AML-193 (cell line): ENCODE measurements at places on chromosomes 6 and 20.

- DNase-seq, result no peak
Observed at GRCh38 chr6:157798851-157799250, 24.2 kb upstream of the SNX9 start.

- DNase-seq, result no peak
Observed at GRCh38 chr6:139473731-139474130, 99.3 kb upstream of the CITED2 start.

GRCh38 chr6:165985806-165986299 is 181.8 kb downstream of the TBXT start:
- no peak for DNase-seq

DNA sequence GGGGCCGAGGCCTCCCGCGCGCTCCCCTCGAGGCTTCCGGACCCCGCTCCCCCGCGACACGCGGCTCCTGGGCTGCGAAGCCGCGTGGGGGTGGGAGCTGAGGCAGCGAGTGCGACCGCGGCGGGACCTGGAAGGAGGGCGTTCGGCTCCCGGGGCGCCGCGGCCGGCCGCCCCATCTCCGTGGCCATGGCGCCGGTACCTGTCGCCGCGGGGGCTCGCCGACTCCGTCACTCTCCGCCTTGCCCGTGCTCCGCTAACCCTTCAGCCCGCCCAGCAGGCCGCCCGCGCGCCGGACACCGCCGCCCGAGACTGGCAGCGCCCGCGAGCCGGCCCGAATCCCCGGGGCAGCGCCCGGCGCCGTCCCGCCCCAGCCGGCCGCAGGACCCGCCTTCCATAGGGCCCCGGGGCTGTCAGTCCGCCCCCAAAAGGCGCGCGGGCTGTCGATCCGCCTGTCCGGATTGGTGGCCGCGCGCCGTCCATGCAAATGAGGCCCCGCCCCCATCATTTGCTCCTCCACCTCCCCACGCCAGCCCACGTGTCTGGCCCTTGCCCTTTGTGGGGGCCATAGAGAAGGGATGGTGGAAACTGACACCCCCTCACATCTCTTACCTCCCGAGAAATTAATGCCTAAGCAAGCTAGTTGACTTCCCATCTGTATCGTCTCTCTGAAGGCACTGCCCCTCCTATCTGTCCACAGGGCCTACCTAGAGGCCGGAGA is at the start of gene FKBP5:
Gene FKBP5, minus strand, starts transcription at position 311 of the 718 bp plus-strand sequence. CDS start 46,091 bp downstream, outside the sequence.
- DNase-seq, result peak; percentile 47

- no peak for DNase-seq
Observed at GRCh38 chr20:14344746-14345145, 7.3 kb upstream of the FLRT3 start.

DNA sequence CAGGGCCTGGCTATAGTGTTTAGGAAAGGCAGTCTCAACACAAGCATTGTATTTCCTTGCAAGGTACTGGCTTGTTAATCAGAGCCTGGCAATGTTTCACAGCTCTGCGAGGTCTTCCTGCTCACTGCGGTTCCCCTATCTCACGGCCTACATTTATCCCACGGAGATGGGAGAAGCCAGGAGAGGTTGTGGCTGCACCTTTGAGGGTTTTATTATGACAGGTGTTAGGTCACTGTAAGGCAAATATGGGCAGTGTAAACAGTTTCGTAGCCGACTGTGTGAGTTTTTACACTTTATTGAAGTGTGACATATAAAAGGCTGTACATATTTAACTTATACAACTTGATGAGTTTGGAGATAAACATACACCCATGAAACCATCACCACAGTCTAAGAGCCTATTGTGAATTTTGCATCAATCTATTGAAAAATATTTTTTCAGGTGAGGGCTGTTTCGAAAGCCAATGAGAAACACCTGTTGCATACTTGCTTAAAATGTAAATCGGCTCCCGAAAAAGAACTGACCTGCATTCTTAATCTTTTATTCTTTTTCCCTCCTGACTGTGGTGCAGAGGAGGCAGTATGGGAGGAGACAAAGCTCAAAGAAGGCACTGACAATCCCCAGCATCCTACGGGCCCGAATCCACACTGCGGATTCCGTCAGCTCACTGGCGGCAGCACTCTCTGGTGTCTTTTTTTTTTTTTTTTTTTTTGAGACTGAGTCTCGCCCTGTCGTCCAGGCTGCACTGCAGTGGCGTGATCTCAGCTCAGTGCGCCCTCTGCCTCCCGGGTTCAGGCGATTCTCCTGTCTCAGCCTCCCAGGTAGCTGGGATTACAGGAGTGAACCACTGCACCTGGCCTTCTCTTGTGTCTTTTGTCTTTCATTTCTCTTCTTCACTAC is 7.5 kb upstream of the RBM38 start:
- no peak for DNase-seq

DNA sequence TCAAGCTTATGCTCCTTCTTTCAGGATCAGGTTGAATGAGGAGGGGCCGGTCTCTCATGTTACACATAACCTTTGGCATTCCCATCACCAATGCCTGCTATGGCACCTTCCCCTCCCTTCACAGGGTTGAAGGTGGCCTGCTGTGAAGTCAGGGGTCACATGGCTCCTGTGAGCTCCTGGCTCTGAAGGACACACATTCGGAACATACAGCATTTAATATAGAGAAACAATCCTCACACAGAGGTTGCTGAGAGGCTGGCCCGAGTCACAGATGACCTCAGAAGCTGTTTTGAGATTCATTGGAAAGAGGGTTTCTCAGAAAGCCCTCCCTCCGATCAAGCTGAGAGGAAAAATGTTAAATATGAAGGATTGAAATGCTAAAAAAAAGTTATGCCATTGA is 82.1 kb downstream of the PSMG4 start:
- DNase-seq, result no peak
